ENCODE measurements at places on chromosomes 4 and X.

DNA sequence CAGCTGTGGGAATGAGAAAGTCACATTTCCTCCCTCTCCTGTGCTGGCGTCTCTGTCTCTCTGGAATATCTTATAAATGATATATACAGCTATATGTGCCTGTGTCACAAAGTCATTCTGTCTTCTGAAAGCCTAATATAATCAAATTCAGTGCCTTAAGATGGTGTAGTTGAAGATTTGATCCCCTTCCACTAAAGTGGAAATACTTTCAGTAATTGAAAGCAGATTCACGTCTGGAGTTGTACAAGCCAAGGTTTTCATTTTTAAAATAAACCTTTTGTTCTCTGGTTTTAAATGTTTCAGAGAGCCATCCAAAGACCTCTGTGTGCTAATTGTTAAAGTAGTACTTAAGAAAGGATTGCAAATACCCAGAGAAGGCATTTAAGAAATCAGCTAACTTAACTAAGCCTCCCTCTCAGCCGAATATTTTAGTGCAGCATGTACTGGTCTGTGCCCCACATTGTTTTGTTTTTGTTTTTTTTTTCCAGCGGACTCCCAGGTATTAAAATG lies 206.8 kb downstream of the TENM3 start:
- DNase-seq: no peak
- no peaks in the 10 kb centered on the region for H3K36me3 ChIP-seq
- no peak overlapping the region for H3K27ac ChIP-seq
- no peaks in the 10 kb centered on the region for H3K4me1 ChIP-seq

GRCh38 chrX:39309018-39309635 lies 507.9 kb downstream of the MID1IP1 start:
- no peak overlapping the region for H3K27ac ChIP-seq
- H3K27me3 ChIP-seq: no peaks in the 10 kb centered on the region
- no peak for DNase-seq
- no peak overlapping the region for H3K4me3 ChIP-seq
- H3K4me1 ChIP-seq: no peaks in the 10 kb centered on the region
- no peaks in the 10 kb centered on the region for H3K36me3 ChIP-seq

- DNase-seq: no peak
- H3K27me3 ChIP-seq: no peaks in the 10 kb centered on the region
- no peak overlapping the region for H3K4me3 ChIP-seq
- H3K36me3 ChIP-seq: no peaks in the 10 kb centered on the region
- no peaks in the 10 kb centered on the region for H3K4me1 ChIP-seq
Measured at GRCh38 chr4:60013464-60014184, 1186.5 kb upstream of the ADGRL3 start.

GRCh38 chrX:54358424-54359211 lies 772 bp upstream of the WNK3 start:
- H3K36me3 ChIP-seq: no peaks in the 10 kb centered on the region
- DNase-seq: no peak
- H3K27ac ChIP-seq: no peak overlapping the region

GRCh38 chr4:81606166-81606565 lies 134.5 kb upstream of the RASGEF1B start:
- H3K27ac ChIP-seq: no peak overlapping the region
- H3K4me3 ChIP-seq: no peak overlapping the region
- H3K36me3 ChIP-seq: no peaks in the 10 kb centered on the region

- H3K27me3 ChIP-seq: 0 out of 2 replicates have a peak, but pooled peaks cover 3% of the 10 kb centered on the region
- DNase-seq: no peak
- no peaks in the 10 kb centered on the region for H3K36me3 ChIP-seq
- no peak overlapping the region for H3K27ac ChIP-seq
- H3K4me1 ChIP-seq: no peaks in the 10 kb centered on the region
Measured at GRCh38 chr4:108314900-108315589, 146.3 kb upstream of the LEF1 start.

DNA sequence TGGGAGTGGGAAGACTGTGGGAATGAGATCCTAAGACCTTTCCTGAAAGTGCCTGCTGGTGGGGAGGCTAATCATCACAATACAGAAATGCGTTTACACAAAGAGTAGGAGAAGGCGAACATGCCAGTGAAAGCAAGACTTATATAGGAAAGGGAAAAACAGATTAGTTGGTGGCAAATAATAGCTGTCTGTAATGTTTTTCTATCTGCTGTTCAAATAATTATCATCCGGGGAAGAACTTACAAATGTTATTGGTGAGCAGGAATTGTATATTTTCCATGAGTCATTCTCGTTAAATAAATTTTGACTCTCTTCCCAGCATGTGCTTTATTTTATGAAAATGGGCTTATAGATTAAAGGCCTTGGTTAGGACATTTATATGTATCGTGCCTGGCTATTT lies 196.5 kb downstream of the ARHGAP10 start:
- no peaks in the 10 kb centered on the region for H3K27me3 ChIP-seq
- no peaks in the 10 kb centered on the region for H3K36me3 ChIP-seq
- H3K4me1 ChIP-seq: no peaks in the 10 kb centered on the region
- H3K4me3 ChIP-seq: no peak overlapping the region
- DNase-seq: no peak

DNA sequence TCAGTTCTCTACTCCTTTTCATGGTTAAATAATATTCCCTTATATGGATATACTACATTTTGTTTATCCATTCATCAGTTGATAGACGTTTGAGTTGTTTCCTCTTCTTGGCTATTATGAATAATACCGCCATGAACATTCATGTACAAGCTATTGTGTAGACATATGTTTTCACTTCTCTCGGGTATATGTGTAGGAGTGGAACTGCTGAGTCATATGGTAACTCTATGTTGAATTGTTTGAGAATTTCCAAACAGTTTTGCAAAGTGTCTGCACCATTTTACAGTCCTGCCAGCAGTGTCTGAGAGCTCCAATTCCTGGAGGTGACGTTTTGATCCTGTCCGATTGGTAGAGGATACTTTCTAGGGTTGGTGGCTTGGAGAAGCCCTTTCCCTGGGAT lies 23.6 kb downstream of the PLAC1 start:
- DNase-seq: no peak
- H3K4me1 ChIP-seq: peaks cover 2% of the 10 kb centered on the region
- H3K36me3 ChIP-seq: no peaks in the 10 kb centered on the region
- H3K27ac ChIP-seq: no peak overlapping the region
- no peaks in the 10 kb centered on the region for H3K27me3 ChIP-seq

DNA sequence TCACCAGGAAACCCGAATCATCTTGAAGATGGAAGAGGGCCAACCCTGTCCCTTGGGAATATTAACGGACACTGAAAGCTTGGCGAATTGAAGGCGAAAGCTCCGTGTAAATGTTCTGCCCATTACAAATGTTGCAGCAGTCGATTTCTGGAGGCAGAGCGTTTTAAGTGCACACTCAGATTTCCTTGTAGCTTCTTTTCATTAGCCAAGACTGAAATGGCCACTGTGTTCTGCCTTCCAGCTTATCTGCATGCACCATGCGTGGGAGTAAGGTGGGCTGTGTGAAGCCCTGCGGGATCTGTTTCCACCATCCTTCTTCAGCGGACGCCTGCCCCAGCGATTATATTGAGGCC lies 1.3 kb downstream of the SMIM20 start:
- peaks cover 21% of the 10 kb centered on the region for H3K4me1 ChIP-seq
- peaks cover 4% of the 10 kb centered on the region for H3K36me3 ChIP-seq
- peak overlapping the region; percentile 47 for H3K4me3 ChIP-seq
- peaks cover 17% of the 10 kb centered on the region for H3K27me3 ChIP-seq
- peak overlapping the region; percentile 94 for H3K27ac ChIP-seq
- DNase-seq: peak; percentile 85

DNA sequence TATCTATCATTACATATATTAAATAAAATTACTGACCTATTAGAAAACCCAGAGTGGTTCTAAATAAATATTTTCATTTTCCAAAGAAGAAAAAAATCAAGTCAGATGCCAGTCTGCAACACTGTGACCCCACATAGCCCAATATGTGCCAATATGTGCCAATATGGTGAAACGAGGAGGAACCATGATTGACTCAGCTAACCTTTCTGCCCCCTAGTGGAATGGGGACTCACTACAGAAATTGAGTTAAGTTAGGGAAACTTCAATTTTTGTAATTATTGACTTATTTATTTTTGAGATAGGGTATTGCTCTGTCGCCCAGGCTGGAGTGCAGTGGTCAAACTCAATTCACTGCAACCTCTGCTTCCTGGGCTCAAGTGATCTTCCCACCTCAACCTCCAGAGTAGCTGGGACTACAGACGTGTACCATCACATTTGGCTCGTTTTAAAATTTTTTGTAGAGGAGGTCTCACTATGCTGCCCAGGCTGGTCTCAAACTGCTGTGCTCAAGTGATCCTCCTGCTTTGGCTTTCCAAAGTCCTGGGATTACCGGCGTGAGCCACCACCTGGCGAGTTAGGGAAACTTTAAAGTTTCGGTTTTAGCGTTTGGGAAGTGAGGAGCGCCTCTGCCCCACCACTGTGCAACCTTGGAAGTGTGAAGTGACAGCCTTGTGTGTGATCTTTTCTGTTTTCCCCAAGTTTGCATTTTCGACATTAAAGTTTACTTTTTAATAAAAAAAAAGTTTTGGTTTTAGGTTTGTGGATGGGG lies 116.8 kb upstream of the SHISA3 start:
- DNase-seq: peak; percentile 63
- H3K36me3 ChIP-seq: no peaks in the 10 kb centered on the region
- H3K4me3 ChIP-seq: no peak overlapping the region

DNA sequence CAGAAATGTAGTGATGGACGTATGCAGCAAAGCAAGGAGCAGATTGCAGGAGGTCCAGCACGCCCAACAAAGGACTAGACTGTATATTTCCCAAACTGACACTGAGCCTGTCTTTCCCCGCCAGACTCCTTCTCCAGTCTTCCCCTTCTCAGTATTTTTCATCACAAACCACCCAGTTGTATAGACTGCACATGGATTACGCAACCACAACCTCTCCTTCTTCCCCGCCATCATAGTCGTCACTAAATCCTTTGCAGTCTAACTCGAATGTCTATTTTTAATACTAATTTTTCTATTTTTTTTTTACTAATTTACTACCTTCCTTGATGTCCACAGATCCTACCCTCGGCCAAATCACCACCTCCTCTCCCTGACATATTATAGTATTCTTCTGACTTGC lies 105.4 kb downstream of the MTNR1A start:
- H3K27ac ChIP-seq: no peak overlapping the region
- H3K36me3 ChIP-seq: no peaks in the 10 kb centered on the region
- H3K27me3 ChIP-seq: no peaks in the 10 kb centered on the region
- H3K4me1 ChIP-seq: no peaks in the 10 kb centered on the region
- no peak for DNase-seq

DNA sequence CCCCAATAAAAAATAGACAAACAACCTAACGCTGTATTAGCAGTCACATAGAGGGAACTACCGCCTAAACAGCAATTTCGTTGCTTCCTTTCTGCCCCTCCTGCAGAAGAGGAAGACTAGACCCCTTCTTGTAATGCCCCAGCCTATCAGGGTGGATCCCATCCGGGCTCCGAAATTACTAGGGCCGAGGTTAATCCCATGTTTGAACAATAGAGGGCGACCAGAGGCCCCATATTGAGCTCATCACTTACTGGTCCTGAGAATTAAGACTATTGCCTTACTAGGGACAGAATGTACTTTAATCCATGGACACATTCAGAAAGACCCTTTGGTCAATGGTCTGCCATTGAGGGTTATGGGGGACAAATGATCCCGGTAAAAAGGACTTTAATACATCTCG lies 11.8 kb upstream of the ZNF630 start:
- H3K27me3 ChIP-seq: no peaks in the 10 kb centered on the region
- H3K4me1 ChIP-seq: no peaks in the 10 kb centered on the region

All from K562 (cell line).